ENCODE measurements at places on chromosomes 1 and 21. TPM values are rescaled to one million over a fixed set of nuclear protein-coding genes. Genes with fewer than 3 reads are reported as not detected.

Gene CD53
- 357 TPM for total RNA-seq

Gene NHLH1
- total RNA-seq = 2.0 TPM

Gene LHX4
- total RNA-seq = not detected

Gene UBE2G2
- 164 TPM for total RNA-seq

DNA sequence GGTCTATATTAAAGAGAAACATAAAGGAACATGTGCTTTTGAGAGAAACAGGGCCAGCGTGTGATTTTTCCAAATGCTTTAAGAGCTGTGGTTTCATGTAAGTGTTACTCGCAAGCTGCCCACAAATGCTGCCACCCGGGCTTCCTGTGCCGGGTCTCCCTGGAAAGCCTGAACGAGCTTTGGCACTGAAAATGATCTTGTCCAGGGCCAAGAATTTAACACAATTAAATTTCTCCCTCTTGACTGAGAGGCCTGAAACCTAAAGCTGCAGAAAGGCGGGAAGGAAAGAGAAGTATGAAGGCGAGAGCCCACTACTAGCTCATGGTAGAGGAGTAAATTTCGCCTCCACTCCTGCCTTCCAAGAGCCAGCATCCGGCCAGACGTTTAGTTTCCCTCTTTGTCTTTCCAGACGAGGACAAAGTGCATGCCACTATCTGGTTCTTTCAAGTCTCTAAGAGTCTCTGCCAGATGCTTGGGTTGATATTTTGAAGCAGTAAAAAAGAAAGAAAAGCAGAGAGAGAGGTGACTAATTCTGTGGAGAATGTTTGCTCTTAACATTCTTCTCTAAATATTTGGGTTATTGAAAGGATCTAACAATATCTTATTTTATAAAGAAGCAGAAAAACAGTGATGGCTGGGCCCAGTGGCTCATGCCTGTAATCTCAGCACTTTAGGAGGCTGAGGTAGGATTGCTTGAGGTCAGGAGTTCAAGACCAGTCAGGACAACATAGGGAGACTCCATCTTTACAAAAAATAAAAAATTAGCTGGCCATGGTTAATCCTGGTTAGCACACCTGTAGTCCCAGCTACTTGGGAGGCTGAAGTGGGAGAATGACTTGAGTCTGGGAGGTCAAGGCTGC lies 100.0 kb upstream of the HNRNPU start:
- peak overlapping the region; percentile 95 for H3K27ac ChIP-seq
- H3K36me3 ChIP-seq = no peaks in the 10 kb centered on the region
- H3K27me3 ChIP-seq = no peaks in the 10 kb centered on the region
- H3K4me1 ChIP-seq = peaks cover 22% of the 10 kb centered on the region

DNA sequence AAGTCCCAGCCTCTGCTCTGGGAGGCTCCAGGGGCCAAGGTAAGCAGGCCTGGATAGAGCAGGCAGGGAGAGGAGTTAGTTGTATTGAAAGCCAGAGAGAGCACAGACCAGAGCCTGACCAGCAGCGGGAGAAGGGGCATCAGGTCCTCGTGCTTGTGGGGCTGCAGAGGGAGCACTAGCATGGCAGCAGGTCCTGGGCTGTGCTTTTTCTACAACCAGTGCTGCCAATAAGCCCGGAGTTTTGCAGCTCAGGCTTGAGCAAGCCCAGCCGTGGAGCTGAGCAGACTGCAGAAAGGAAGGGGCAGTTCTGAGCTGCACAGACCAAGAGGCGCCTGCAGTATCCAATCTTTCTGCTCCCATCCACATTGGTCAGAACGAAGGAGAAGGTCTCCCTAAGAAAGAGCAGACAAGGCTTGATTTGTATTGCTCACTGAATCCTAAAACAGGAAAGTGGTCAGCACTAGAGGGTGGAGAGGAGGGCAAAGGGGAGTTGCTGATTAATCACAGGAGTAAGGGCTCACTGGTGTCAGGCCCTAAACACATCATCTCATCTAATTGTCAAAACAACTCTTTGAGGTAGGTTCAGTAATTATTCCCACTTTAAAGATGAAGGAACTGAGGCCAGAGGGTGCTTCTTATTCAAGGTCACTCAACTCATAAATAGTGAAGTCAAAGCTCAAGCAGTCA lies 2.7 kb downstream of the DENND2D start:
- H3K36me3 ChIP-seq = peaks cover 48% of the 10 kb centered on the region
- peaks cover 95% of the 10 kb centered on the region for H3K4me1 ChIP-seq
- peak overlapping the region; percentile 99 for H3K27ac ChIP-seq
- no peaks in the 10 kb centered on the region for H3K27me3 ChIP-seq

- H3K36me3 ChIP-seq = peaks cover 18% of the 10 kb centered on the region
- H3K4me1 ChIP-seq = peaks cover 53% of the 10 kb centered on the region
- no peak overlapping the region for H3K4me3 ChIP-seq
- H3K27me3 ChIP-seq = no peaks in the 10 kb centered on the region
- DNase-seq = no peak
- H3K27ac ChIP-seq = peak overlapping the region; percentile 38
Measured at GRCh38 chr1:223819730-223820514, 25.8 kb downstream of the TP53BP2 start.

DNA sequence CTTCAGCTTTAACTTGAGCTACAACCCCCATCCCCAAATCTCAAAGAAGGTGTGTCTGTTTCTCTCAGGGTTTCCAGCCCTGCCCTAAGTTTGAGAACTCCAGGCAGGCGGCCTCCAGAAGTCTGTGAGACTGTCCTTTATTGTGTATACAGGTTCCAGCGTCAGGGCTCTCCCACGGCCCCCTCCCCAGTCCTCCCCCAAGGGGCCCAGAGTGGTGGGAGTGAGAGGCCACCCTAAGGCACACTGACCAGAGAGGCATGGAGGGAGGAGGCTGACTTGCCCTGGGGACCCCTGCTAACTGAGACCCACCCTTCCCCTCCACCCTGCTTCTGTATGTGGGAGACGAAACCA lies 4.0 kb downstream of the HSPB7 start:
- no peak for DNase-seq
- peak overlapping the region; percentile 31 for H3K27ac ChIP-seq
- no peaks in the 10 kb centered on the region for H3K27me3 ChIP-seq
- H3K4me1 ChIP-seq = peaks cover 3% of the 10 kb centered on the region
- no peaks in the 10 kb centered on the region for H3K36me3 ChIP-seq

GRCh38 chr21:30164796-30165195 lies 1.8 kb downstream of the CLDN17 start:
- H3K27me3 ChIP-seq = no peaks in the 10 kb centered on the region
- H3K4me3 ChIP-seq = no peak overlapping the region
- DNase-seq = no peak
- H3K4me1 ChIP-seq = no peaks in the 10 kb centered on the region

DNA sequence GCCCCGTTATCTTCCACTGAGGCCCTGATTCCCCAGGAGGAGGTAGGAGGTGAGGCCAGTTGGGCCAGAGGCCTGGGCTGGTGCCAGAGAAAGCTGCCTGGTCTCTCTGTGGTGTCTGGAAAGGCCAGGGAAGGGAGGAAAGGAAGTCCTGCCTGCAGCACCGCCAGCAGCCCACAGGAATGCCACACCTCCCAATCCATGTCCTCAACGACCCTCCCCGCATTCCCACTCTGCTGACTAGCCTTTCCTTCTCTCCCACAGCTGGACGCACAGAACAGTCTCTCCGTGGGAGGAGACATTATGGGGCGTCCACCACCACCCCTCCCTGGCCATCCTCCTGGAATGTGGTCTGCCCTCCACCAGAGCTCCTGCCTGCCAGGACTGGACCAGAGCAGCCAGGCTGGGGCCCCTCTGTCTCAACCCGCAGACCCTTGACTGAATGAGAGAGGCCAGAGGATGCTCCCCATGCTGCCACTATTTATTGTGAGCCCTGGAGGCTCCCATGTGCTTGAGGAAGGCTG lies 18.0 kb downstream of the CSF1 start:
- peaks cover 5% of the 10 kb centered on the region for H3K36me3 ChIP-seq
- no peaks in the 10 kb centered on the region for H3K27me3 ChIP-seq
- H3K27ac ChIP-seq = no peak overlapping the region

- no peak for DNase-seq
- H3K4me3 ChIP-seq = no peak overlapping the region
- no peaks in the 10 kb centered on the region for H3K4me1 ChIP-seq
- H3K36me3 ChIP-seq = no peaks in the 10 kb centered on the region
Measured at GRCh38 chr1:6385488-6386191, 7.9 kb downstream of the ACOT7 start.

DNA sequence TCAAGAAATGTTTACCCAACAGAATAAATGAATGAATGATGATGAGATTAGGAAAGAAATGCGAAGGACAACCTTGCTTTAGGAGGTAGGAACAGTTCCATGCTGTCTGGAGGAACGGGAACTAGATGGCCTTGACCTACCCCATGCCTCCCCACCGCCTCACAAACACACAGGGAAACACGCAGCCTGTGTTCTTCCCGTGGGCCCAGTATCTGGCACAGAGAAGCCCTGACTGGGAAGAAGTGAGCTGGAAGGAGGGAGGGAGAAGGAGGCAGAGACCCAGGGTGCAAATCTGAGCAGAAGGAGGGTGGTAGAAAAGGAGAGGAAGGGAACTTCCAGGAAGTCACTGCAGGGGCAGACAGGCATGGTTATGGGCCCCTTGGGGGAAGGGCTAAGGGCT lies 3.5 kb upstream of the ADORA1 start:
- peaks cover 6% of the 10 kb centered on the region for H3K4me1 ChIP-seq
- DNase-seq = no peak
- H3K36me3 ChIP-seq = no peaks in the 10 kb centered on the region
- H3K27me3 ChIP-seq = peaks cover 57% of the 10 kb centered on the region
- no peak overlapping the region for H3K27ac ChIP-seq
- H3K4me3 ChIP-seq = no peak overlapping the region

All from natural killer cell treated with Interleukin-12 subunit alpha and Interleukin-12 subunit beta and Interleukin-15 and Interleukin-18, amount 100 ng/mL, for 72 hours (primary cell).